ENCODE measurements at places on chromosomes 1 and 21.

GRCh38 chr1:180524915-180525714, 22.7 kb upstream of the ACBD6 start:
- no peak for DNase-seq

DNA sequence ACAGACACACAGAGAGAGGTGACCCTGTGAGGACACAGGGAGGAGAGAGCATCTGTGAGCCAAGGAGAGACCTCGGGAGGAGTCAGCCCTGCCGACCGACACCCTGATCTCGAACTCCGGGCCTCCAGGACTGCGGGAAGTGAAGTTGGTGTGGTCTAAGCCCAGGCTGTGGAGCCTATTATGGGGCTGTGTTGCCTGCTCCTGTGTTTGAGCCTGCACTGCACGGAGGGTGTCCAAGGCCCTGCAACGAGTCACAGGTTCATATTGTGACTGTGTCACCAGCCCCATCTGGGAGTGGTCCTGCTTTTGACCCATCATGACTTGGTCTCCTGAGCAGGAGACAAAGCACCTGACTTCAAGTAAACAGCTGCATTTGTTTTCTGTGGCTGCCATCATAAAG, 186.0 kb upstream of the AJAP1 start:
- no peak for DNase-seq

DNA sequence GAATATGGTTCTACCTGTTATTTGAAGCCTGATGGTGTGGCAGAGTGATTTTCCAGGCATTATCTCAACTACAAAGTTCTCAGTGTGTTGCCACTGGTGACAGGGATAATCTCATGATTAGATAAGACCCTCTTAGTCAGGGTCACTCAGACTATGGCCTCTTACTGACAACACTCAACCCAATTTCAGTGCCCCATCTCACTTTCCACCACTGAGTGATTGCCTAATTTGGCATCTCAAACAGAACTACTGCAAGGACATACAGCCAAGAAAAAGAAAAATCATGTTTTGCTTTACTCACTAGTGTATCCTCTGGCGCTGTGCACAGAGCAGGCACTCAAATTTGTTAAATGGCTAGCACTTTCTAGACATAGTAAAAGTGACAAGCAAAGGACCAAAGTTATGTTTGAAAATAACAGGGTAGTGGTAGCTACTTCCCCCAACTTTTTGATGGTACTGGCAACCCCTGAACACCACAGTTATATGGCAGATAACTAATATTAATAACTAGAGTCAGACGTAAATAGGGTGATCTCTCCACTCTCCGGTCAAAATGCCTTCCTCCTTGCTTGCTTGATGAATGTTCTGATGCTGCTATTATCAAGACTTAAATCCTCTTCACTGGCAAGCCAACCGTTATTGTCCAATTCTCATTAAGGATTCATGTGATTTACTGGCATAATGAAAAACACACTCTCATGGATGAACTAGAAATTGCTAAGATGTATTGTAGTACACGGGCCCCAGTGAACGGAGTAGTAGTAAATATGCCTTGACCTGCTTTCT, 37.1 kb upstream of the SLC30A10 start:
- no peak for DNase-seq

DNA sequence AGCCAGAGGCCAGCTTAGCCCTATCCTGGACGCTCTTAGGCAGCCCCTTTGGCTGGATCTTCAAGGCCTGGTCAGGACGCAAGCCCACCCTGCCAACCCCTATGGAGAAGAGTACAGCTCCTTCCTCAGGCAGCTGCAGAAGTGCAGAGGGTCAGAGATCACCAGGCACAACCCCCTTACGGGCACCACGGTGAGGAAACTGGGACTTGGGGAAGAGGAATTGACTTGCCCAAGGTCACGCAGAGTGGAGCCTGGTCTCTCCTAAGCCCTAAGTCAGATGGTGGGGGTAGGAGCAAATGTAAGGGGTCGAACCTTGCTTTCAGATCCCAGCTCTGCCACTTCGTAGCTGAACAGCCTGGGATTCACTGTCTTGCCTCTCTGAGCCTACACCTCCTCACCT, 3.7 kb downstream of the E2F2 start:
- DNase-seq: no peak

GRCh38 chr1:166980383-166980782, 5.0 kb upstream of the ILDR2 start:
- no peak for DNase-seq

Data from inflammatory macrophage treated with lipopolysaccharide for 1 hour (primary cell).